ENCODE measurements at places on chromosomes 16 and 17.

- DNase-seq = peak; percentile 51
Measured at GRCh38 chr17:62627904-62628633, 599 bp downstream of the MRC2 start.

DNA sequence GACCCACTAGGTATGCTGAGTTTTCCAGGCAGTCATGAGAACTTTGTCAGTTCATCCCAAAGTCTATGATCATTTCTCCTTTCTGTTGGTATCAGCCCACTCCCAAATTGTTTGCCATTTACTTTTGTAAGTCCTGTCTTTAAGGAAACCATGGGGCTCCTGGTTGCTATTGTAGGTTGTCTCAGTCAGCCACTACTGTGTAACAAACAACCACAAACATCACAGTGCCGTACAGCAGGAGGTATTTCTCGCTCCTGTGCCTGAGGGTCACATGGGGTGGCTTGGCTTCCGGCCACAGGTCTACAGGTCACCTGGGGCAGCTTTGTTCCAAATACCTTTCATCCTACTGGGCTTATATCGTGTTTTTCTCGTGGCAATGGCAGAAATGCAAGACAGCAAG, 71.6 kb downstream of the C17orf67 start:
- no peak for DNase-seq

DNA sequence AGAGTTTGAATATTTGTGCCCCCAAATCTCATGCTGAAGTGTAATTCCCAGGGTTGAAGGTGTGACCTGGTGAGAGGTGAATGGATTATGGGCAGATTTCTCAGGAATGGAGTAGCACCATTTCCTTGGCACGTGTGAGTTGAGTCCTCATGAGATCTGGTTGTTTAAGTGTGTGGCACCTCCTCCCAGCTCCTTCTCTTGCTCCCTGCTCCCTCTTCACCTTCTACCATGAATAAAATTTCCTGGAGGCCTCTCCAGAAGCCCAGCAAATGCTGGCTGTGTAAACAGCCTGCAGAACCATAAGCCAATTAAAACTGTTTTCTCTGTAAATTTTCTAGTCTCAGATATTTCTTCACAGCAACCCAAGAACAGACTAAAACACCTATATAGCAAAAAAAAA, 12.6 kb upstream of the APOH start:
- DNase-seq = no peak

DNA sequence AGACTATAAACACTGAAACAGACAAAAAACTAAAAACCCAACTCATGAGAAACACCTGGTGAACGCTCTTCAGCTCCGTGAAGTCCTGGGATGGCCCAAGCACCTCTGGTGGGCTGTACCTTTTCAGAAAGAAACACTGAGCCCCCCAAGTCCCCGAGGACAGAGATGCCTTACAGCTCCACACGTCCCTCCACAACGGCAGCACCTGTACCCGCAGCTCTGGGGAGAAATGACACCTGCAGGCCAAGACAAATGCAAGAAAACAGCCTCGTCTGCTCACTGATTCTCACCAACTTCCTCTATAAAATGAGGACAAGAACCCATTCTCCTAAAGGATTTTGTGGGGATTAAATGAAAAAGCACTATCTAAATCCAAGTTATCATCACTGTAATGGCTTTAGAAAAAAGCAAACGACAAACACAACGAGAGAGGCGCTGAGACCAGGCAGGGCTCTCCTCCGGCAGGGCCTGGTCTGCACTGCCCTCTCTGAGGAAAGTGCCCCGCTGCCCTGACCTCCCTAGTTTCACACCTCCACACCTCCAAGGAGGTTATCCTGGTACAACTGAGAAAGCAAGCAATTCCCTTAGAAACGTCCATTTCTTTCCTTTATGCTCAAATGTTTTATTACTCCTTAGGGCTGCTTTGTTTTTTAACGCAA, 114.9 kb downstream of the ZNF778 start:
- DNase-seq = no peak

GRCh38 chr17:882827-883585, 96.6 kb downstream of the NXN start:
- no peak for DNase-seq

DNA sequence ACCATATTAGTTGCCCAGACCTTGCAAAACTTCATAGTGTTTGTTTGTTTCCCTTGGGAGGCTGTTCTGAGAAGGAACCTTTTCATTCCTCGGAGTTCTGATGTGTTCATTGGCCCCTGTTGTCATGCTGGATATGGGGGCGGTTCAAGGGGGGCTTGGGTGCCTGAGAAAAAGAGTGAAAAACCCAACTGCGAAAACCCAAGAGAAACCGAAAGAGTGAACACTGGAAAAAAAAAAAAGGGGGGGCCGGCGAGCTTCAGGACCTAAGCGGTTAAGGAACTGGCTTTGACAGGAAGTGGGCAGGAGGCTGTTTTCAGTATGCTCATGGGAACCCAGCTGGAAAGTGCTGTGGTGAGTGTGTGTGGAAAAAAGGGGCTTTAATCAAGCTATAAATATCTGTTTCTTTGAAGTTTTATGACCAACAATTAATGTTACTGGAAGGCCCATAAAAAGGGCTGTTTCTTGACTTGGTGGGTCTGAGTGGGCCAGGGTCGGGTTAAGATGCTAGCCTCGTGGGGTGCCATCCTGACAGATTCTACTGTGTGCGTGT, 510.7 kb downstream of the MAF start:
- peak; percentile 41 for DNase-seq

GRCh38 chr17:35069311-35069710, 5.8 kb upstream of the RFFL start:
- no peak for DNase-seq

DNA sequence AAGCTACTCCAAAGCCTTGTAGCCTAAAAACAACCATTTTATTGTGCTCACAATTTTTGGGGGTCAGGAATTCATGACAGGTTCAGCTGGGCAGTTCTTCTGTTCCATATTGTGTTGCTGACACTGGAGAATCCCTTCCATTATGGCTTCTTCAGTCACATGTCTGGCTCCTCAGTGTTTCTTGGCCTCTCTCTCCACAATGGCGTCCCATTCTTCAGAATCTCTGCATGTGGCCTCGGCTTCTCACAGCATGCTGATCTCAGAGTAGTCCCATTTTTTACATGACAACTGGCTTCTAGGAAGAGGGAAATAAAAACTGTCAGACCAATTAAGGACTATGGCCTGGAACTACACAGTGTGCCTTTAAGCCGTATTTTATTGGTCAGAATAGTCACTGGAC, 49.7 kb downstream of the NF1 start:
- DNase-seq = no peak

DNA sequence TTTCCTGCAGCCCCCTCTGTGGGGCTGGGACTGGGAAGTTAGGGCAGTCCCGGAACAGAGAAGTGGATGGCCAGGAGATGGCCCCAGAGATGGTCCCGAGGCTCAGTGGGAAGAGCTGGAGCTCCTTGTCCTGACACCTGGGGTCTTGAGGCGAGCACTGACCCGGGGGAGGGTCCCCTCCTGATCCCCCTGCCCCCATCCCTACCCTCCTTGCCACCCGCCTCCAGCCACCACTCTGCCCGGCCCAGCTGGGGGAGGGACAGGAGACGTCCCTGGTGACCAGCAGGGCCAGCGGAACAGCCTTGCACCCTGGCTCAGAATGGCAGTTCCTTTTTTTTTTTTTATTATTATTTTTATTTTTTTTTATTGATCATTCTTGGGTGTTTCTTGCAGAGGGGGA, 13.9 kb upstream of the RNF213 start:
- no peak for DNase-seq

DNA sequence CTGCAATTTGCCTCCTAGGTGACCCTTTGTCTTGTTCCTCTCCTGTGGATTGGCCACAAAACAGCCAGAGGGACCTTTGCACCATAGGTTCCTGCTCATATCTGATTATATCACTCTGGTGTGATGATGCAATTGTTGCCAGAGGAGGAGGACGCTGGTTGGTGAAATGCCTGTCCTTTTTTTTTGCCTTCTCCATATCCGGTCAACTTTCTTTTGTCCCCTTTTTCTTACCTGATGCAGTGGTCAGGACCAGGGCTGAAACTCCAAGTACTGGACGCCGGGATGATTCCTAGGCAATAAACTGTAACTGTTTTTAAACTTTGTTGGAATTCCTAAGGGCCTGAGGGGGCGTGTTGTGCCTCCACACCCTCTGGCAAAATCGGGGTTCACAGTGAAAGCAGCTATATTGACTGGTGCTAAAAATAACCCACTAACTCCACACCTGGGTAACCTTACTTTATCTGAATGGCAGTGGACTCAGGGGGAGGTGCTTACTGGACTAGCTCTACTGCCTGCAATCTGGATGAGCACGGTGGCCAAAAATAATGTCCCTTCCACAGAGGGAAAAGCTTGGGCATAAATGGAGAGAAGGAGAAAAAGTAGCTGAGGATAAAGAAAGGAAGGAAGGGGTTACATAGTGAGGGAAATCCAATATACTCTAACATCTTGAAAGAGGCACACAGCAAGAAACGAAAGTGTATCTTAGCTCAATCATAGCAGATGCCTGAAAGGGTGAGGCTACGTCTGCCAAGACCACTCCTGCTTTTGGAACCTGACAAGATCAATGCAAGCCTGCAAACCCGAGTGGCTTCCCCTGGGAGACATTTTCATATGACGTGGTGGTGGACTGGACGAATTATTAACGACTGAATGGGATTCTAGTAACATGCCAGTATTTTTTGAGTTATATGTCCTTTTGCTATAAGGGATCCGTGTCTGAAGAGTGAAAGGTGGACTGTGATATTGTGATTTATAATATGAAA, 28.4 kb upstream of the ZNF423 start:
- DNase-seq = no peak

- DNase-seq = no peak
Measured at GRCh38 chr16:83967838-83968305, at the start of gene NECAB2. Gene NECAB2 (plus strand): TSS chr16:83968244. CDS start chr16:83968649, 405 bp downstream.

Data from CD4-positive, alpha-beta T cell treated with Interleukin-17A for 4 hours (primary cell).